ENCODE measurements at places on chromosomes 2 and 18. TPM values are rescaled to one million over a fixed set of nuclear protein-coding genes. Genes with fewer than 3 reads are reported as not detected.

The PJVK gene
- polyA plus RNA-seq: 3.0 TPM

The CCDC121 gene
- 1.2 TPM for polyA plus RNA-seq

The CCNT2 gene
- polyA plus RNA-seq: 20.5 TPM

The NCKAP5 gene
- polyA plus RNA-seq: 0.04 TPM

The TMEM169 gene
- polyA plus RNA-seq: 2.1 TPM

The IER3IP1 gene
- 18.7 TPM for polyA plus RNA-seq

The MYO7B gene
- polyA plus RNA-seq: 0.03 TPM

The FAM110C gene
- 3.5 TPM for polyA plus RNA-seq

The STPG4 gene
- 0.20 TPM for polyA plus RNA-seq

The CROCC2 gene
- not detected for polyA plus RNA-seq

The SERPINB3 gene
- polyA plus RNA-seq: not detected

The LYG2 gene
- 0.18 TPM for polyA plus RNA-seq

The CFC1 gene
- not detected for polyA plus RNA-seq

The ANKRD62 gene
- not detected for polyA plus RNA-seq

The RNF125 gene
- 0.84 TPM for polyA plus RNA-seq

The PAX8 gene
- polyA plus RNA-seq: 8.1 TPM

The CHST9 gene
- polyA plus RNA-seq: 3.2 TPM

The C2orf15 gene
- polyA plus RNA-seq: 5.5 TPM

The KLF11 gene
- 11.8 TPM for polyA plus RNA-seq

- DNase-seq: no peak
Observed at GRCh38 chr2:188293601-188294351, 2.1 kb downstream of the GULP1 start.

- DNase-seq: peak; percentile 68
Observed at GRCh38 chr2:50143822-50144575, 887.9 kb downstream of the NRXN1 start.

GRCh38 chr2:81445176-81445575, 1140.6 kb upstream of the LRRTM1 start:
- no peak for DNase-seq

- no peak for DNase-seq
Observed at GRCh38 chr18:7908681-7909299, 341.7 kb downstream of the PTPRM start.

GRCh38 chr2:236642125-236642524, 72.5 kb downstream of the ACKR3 start:
- no peak for DNase-seq

DNA sequence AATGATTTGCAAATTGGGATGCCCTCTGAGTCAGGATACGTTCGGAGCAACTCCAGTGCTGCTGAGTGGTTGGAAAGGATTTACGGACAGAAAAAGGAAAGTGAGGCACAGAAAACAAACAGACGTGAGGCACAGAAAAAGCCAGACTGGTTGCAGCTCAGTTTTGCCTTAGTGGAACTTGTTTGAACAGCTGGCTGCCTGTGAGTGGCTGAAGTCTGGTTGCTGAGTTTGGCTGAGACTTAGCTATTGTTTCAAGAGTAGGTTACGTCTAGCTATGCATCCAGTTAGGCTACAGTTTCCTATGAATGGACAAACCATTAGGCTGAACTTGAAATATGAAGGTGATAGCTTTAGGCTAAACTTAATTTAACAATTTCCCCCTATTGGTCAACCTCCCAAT, 256.6 kb downstream of the VAPA start:
- no peak for DNase-seq

DNA sequence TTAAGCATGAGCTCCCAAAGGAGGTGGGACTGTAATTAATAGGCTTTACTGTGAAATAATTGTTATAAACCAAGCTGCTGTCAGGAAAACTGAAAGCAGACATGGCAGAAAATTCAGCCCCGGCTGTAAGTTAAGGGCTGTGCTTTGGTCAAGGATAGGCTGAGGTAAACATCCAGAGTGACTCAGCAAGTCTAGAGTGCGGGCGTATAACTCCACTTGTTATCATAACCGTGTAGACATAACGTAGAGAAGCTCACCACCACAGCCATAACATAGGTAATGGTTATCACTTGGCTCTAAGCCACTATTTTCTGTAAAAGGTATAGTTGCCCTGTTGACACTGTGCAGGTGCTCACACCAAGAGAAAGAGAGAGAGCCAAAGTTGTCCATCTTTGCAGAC, 316.8 kb downstream of the DCDC2C start:
- peak; percentile 51 for DNase-seq

DNA sequence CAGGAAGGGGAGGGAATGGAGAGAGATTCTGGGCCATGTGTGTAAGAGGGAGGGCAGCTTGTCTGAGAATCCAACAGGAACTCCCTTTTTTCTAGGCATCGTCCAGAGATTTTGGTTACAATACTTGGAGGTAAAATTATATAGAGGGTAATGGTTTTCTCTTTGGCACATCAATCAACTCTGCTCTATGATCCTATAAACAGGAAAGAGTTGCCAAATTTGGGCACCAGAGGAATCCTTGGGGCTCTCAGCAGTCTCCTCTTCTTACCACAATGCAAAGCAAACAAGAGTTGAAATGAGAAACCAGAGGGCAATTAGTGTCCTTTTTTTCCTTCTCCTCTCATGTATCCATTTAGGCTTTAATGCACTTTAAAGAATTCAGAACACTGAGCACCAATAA, 243.4 kb downstream of the SLC8A1 start:
- no peak for DNase-seq

GRCh38 chr2:134372611-134373131, 118.8 kb downstream of the MGAT5 start:
- no peak for DNase-seq

DNA sequence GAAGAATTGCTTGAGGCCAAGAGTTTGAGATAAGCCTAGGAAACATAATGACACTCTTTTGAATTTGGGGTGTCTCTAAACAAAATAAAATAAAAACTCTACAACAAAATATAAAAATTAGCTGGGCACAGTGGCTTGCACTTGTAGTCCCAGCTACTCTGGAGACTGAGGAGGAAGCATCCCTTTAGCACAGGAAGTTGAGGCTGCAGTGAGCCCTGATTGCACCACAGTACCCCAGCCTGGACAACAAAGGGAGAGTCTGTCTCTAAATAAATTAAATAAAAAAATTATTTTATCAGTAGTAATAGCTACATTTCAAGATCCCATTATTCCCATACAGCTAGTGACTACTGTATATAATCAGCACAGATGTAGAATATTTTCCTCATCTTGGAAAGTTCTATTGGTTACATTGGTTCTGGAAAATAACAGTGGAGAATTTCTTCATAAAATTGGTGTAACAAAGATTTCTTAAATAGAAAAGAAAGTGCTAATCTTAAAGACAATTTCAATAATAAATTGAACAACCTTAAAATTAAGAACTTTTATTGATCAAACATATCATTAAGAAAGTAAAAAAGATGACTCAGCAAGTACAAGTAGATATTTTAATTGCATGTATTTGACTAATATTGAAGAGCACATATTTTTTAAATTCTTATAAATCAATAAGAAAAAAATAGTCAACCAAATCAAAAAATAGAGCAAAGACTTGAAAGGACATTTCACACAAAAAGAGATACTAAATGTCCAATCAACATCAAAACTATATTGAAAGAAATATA, 90.4 kb upstream of the KYNU start:
- DNase-seq: no peak

GRCh38 chr2:31255911-31256571, 22.1 kb downstream of the EHD3 start:
- no peak for DNase-seq

- DNase-seq: no peak
Observed at GRCh38 chr2:36497570-36498163, 100.3 kb downstream of the FEZ2 start.

DNA sequence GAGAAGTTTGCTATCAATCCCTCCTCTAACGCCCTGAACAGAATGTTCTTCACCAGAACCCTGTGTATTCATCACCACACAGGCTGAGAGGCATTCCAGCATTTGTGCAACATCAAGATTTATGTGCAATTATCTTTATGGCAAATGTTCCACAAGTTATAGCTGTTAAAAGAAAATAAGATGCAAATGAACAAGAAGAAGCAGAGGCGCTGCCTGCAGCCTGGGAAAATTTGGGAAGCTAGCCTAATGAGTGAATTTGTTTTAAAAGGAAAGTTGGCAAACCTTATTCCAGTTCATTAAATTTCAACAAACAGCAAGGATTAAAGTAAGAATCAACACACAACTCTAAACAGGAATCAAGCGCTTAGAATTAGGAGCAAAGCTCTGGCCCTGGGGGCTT, 5.3 kb downstream of the TPO start:
- DNase-seq: no peak

DNA sequence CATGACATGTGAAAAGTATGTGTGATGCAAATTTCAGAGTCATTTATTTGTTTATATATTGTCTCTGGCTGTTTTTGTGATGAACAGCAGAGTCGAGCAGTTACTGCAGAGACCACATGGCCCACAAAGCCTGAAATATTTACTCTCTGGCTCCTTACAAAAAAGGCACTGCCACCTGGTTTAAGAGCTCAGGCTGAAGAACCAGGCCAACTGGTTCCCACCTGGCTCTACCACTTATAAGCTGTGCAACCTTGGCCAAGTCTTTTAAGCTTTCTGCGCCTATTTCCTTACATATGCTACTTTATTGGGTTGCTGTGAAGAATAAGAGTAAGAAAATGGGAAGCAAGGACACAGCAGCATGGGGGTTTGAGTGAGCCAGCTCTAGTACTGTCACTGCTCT, 207.6 kb downstream of the L3MBTL4 start:
- no peak for DNase-seq

- DNase-seq: no peak
Observed at GRCh38 chr2:109370399-109371035, 241.5 kb downstream of the SH3RF3 start.

DNA sequence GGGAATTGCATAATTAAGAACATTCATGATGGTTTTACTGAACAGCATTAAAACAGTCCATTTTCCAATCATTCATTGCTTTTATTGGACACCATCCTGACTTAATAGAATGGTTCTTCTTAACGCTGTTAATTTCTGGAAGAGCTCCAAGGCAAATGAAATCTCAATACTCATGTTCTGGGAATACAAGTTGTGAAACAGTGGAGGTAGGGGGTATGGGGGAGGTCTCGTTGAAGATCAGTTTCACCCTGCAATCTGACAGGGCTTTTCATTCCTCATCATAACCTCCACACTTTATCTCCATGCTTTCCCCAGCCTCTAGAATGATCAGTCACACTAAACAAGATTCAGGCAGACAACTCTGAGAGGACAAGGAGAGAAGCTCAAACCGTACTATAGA, 113.6 kb downstream of the ETAA1 start:
- DNase-seq: no peak

DNA sequence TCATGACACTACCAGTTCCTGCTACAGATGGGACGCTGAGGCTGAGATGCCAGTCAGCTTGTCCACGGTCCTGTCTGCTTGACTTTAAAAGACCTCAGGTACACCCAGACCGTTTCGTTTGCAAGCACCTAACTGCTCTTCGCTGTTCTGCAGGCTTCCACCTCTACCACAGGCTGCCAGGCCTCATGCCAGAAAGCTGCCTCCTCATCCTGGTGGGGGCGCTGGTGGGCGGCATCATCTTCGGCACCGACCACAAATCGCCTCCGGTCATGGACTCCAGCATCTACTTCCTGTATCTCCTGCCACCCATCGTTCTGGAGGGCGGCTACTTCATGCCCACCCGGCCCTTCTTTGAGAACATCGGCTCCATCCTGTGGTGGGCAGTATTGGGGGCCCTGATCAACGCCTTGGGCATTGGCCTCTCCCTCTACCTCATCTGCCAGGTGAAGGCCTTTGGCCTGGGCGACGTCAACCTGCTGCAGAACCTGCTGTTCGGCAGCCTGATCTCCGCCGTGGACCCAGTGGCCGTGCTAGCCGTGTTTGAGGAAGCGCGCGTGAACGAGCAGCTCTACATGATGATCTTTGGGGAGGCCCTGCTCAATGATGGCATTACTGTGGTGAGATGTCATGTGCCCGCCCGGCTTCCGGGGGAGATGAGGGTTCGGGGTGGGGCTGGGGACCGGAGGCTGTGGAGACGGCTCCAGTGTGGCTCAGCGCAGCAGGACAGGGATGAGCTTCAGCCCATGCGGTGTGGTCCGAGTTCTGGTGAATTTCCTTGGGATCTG, 5.9 kb downstream of the SLC9A4 start:
- no peak for DNase-seq

- no peak for DNase-seq
Observed at GRCh38 chr2:233358335-233358734, 4.0 kb downstream of the DGKD start.

GRCh38 chr2:181465676-181466375, 8.6 kb downstream of the ITGA4 start:
- DNase-seq: no peak

GRCh38 chr2:183063083-183063482, 15.5 kb upstream of the DUSP19 start:
- DNase-seq: no peak

DNA sequence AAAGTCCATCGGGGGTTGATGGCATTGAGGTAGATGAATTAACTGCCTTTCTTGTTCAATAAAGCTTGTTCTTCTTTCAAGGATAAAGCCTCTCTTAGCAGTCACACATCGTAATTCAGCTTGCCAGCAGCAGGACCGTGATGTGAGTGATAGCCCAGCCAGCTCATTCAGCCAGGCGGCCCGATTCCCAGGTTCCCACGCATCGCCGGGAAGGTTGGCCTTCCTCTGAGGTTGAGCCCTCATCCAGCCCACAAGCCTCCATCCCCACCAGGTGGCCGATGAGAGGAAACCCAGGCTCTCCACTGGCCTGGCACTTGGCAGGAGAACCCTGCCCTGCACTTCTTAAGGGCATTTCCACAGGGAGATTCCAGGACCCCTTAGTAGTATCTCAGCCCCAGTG, 4.7 kb downstream of the AGAP1 start:
- no peak for DNase-seq

DNA sequence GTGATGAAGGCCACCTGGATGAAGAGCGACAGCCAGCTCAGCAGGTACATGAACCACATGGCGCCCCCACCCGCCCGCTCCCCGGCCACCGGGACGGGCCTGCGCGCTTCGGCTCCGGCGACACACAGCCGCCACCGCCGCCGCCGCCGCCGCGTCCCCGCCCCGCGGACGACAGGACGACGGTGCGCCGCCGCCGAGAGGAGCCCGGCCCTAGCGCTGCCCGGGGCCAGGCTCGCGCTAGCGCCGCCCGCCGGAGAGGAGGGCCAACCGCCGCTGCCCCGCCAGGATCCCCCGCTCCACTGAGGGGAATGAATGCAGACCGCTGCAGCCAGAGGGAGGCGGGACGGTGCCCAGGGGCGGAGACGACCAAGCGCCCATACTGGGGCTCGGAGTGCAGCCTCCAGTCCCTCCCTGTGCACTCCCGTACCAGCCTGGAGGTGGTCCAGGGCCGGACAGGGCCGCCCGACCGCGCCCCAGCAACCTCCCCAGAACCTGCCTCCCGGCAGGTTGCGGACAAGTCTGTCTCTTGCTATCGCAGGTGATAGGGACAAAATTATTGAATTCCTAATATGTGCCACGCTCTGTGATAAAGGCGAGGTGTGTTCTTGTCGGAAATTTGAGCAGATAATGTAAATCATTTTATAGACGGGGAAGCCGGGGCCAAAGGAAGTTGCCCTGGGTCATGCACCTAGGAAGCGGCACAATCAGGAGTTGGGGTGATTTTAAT, at the start of gene TEX261:
TSS of gene TEX261 (minus strand) at position 175 of the 727 bp plus-strand sequence. CDS start at position 59, 116 bp downstream.
- peak; percentile 84 for DNase-seq
